Mammary epithelial cell (primary cell): ENCODE measurements at places on chromosomes 5 and 9. TPM values are rescaled to one million over a fixed set of nuclear protein-coding genes. Genes with fewer than 3 reads are reported as not detected.

AUH gene
- 3.4 TPM for polyA plus RNA-seq

PLPPR1 gene
- 0.07 TPM for polyA plus RNA-seq

PPP3R2 gene
- polyA plus RNA-seq, result not detected

SPINK13 gene
- polyA plus RNA-seq, result not detected

HAVCR1 gene
- not detected for polyA plus RNA-seq

GRCh38 chr5:59789197-59789596, 104.3 kb downstream of the PDE4D start:
- no peak for DNase-seq

- peak; percentile 96 for DNase-seq
Observed at GRCh38 chr5:150317048-150318003, 14.6 kb upstream of the ARSI start.

DNA sequence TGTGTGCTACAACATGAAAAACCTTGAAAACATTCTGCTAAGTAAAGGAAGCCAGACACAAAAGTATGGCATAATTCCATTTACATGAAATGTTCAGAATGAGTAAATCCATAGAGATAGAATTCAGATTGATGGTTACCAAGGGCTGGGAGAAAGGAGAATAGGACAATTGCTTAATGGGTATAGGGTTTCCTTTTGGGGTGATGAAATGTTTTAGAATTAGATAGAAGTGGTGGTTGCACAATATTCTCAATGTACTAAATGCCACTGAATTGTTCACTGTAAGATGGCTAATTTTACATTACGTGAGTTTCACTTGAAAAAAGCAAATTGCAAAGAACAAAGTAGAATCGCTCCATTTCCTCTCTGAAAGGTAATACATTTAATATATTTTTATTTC, 43.0 kb upstream of the GAS1 start:
- no peak for DNase-seq

DNA sequence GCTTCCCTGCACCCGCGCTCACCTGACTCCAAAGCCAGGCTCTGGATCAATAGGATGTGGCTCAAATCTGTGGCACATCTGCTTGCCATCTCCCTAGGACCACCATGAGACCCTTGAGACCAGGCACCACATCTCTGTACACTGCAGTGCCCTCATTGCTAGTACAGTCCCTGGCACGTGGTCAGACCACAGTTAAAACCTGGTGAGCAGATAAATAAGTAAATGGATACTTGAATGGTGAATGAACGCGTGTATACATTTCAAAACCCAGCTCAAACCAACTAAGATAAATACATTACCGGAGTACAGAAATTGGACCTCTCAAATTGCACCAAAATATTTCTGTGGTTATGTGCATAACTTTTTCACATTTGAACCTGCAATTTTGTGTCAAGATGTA, 221.2 kb upstream of the IRX4 start:
- DNase-seq, result no peak

DNA sequence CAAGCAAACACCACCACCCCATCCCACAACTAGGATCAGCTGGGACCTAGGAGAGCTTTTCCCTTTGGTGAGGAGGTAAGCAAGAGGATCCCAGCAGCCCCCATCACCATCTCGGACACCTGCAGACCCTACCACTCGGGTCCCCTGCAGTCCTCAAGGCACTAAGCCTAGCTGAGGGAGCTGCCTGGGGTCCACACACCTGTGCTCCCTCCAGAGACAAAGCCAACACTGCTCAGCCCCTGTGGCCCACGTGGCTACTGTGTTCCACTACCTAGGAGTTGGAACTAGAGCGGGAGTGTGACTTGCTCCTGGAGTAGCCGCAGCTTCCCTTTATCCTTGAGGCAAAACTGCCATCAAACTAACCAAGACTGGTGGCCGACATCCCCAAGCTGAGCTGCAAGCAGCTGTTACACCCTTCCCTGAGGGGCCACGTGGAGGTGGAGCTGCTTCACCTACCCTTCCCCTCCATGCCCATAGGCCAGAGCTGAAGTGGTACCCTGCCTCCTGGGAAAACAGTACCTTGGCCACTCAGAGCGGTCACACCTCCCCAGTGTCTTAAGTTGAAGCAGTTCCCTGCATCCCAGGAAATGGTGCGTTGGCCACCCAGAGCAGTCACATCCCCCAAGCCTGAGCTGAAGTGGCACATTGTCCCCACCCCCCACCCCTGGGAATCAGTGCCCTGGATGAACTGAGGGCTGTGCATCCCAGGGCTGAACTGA, 205.5 kb downstream of the CACNA1B start:
- no peak for DNase-seq

DNA sequence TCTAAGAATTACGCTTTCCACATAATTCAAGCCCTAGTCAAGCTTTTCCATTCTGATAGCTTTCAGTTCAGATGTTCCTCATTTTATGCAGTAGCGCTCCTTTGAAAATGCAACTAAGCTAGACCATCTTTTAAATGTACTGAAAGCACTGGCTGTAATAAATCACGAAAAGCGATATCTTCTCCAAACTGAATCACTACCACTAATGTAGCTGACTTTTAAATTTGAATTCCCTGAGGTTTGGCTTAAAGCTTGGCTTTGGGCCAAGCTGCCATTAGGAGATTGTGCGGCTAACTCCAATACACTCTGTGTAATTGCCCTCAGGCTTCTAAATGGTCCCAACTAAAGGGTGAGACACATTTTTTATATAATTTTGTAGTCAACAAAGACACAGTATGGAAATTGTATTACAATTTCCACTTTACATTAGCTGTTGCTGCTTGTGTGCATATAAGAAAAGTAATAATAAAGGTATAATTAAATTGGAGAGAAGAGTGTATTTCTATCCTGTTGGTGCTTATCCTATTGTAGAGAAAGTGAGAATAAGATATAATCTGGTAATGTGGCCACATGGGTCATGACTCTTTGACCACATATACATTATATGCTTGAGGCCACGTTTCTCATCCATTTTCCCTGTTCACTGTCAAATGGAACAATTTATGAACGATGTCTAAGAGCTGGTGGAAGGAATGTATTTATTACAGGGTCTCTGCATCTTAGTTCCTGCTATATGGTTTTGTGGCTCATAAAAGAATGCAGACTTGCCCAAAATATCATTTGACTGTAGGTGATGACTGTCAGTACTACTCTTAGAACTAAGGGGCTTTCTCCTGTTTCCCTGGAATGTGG, 118.7 kb upstream of the TAF11L2 start:
- peak; percentile 45 for DNase-seq

DNA sequence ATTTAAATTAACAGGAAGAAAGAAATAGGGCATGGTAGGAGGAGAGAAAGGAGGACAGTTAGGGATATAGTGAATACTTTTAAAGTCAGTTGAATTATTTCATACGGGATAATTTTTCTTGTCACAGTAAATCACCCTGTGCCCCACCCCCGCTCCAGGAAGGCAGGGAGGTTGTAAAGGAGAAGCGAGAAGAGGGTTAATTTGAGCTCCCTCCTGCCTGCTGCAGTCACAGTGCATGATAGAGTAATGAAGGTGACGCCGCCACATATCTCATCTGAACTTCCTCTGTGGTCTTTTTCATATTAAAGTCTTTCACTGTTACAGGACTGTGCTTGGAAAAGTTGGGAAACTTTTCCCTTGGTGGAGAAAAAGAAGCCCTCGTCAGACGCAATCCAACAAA, 896 bp upstream of the PCSK5 start:
- no peak for DNase-seq

DNA sequence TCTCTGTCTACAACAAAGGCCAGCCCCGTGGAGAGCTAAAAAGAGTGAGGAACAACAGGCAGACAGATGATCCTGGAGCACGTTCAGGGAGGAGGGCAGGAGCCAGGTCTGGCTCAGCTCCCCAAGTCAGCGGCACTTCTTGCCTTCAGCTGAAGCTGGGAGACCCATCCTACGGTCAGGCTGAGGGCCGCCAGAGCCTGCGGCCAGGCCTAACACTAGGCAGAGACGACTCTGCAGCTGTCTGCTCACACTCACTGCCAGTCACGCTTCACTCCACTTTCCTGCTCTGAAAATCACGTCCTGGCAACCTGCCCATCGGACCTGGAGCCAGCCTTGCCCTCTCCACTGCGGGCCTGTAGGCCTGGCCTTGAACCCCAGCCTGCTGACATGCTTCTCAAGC, 160.9 kb upstream of the LHFPL2 start:
- DNase-seq, result no peak

DNA sequence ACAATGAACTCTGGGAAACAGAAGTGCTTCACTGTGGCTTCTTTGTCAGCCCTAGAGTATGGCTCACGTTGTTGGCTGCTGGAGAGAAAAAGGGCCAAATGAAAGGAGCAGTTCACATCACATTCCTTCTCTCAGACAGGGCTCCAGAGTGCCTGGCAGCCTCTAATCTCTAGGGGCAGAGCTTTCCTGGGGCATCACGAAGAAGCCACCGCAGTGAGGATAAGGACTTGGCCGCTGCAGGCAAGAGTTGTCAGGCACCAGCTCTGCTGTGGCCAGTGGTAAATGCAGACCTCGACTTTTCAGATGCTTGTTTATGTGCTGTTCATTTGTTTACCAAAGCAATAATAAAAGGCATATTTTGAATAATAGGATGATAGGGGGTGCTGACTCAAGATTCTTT, 227.2 kb downstream of the ICE1 start:
- no peak for DNase-seq

DNA sequence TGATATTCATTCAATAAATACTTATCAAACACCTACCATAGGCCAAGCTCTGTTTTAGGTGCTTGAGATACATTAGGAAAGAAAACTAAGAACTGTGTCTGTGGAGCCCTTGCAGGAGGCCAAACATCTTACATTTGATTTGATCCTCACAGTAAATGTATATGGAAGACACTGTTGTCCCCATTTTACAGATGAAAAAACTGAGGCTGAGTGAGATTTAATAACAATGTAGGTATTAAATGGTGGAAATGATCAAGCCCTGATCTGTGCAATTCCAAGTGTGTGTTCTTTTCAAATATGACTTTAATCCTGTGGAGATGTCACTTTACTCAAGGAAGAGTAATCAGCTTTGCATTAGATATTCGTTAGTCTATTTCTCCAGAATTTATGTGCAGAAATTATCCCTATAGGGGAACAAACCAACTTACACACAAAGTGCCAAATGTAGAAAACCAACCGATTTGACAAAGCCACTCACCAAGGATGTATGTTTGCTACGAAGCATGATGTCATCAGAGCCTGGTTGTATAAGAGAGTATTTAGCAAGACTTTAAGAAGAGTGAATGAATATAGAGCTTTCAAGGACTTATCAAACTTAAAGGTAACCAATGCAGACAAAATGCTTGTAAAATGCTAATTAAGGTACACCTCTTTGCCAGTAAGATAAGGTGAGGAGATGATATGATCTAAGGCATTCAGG, 153.9 kb upstream of the NFIB start:
- no peak for DNase-seq

DNA sequence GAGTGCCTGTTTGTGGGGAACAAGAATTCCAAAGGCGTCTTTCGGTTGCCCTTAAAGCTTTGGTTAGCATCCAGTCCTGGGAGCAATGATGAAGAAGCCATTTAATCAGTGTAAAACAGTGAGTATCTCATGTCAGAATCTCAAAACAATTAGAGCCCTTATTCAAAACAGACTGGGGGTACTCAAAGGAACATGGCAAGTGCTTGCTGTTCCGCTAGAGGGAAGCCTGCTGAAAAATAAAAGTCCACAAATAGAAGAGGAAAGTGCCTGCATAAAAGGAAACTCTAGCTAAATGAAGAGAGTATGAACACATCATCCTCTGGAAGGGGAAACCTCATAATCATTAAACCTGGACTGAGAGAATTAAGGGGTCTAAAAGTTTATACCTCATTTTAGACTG, 26.4 kb downstream of the FBXL7 start:
- DNase-seq, result no peak

- no peak for DNase-seq
Observed at GRCh38 chr5:140953234-140953633, 13.0 kb upstream of the PCDHAC2 start.

DNA sequence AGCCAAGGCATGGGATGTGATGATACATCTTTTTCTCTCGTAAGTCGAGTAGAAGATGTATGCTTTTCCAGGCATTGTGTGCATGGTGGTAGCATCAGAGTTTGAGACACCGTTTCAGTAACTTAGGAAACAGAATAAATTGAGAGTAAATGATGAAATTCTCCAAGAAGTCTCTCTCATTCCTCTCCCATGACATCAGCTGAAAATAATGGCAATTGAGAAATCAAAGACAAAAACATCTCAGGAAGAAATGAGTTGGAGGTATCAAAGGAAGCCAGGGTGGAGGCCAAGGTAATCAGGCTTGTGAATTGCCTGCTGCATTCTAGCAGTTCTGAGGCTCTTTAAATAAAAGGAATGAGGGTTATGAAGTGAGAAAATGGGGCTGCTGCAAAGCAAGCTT, 53.9 kb downstream of the SGCD start:
- DNase-seq, result no peak

DNA sequence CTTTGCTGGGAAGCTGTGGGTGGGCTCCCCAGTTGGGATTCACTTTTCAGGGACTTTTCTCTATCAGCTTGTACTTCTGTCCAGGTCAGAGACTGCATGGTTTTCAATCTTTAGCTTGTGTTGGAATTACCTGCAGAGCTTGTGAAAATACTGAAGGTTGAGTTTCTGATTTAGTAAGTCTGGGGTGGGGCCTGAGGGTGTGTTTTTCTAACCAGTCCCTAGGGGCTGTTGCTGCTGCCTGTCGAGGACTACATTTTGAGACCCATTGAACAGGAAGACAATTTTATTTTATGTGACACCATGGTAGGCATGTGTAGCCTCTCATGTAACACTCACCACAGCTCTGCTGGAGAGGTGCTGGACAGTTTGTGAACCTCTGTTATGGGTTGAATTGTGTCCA, 14.7 kb upstream of the MLANA start:
- DNase-seq, result no peak

DNA sequence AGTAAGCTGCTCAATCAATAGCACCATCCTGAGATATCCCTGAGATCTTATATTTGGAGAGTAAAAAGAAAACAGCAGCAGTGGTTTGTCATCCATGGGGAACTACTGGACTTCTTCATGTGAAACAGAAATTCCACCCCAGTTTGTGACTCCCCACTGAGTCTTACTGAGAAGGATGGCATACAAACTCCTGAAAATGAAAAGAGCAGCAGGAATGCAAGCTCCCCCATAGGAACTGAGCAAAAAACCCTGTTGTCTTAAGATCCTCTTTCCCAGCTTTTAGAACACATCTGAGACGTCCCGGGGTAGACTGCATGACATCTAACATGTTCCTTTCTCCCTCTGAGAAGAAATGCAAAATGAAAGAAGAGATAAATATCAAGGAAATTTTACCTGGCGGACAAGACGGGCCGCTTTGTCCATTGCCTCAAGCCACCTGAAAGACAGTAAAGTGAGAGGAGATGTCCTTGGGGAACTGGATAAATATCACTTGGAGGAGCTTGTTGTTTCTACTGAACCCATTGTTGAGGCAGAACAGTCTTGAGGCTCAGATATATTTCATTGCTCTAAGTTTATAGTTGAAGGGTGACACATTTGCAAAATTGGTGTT, 117.1 kb downstream of the NUDT12 start:
- DNase-seq, result no peak
